ENCODE measurements at places on chromosomes 2 and 18. TPM values are rescaled to one million over a fixed set of nuclear protein-coding genes. Genes with fewer than 3 reads are reported as not detected.

Gene SRSF7
- 229 TPM for polyA plus RNA-seq

Gene FRZB
- polyA plus RNA-seq = not detected

Gene RAPGEF4
- polyA plus RNA-seq = 1.2 TPM

Gene SLC19A3
- polyA plus RNA-seq = 0.58 TPM

DNA sequence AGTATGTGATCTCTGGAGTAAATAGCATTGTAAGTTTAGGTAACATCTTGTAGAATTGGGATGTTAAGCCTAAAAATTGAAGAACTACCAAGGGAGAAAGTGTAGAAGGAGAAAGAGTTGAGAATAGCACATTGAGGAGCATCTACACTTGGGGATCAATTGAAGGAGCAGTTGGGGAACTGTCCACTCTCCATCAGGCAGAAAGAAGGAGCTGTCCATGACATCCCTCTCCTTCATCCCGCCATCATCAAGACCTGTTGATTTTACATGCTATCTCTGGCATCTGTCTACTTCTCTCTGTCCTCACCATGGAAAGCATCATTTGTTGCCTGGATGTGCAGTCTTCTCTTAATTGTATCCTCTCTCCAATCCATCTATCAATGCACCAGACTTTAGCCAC, 87.8 kb downstream of the CCDC141 start:
- no peak for DNase-seq

- no peak for DNase-seq
Observed at GRCh38 chr2:224042191-224042696, 3.2 kb upstream of the SERPINE2 start.

DNA sequence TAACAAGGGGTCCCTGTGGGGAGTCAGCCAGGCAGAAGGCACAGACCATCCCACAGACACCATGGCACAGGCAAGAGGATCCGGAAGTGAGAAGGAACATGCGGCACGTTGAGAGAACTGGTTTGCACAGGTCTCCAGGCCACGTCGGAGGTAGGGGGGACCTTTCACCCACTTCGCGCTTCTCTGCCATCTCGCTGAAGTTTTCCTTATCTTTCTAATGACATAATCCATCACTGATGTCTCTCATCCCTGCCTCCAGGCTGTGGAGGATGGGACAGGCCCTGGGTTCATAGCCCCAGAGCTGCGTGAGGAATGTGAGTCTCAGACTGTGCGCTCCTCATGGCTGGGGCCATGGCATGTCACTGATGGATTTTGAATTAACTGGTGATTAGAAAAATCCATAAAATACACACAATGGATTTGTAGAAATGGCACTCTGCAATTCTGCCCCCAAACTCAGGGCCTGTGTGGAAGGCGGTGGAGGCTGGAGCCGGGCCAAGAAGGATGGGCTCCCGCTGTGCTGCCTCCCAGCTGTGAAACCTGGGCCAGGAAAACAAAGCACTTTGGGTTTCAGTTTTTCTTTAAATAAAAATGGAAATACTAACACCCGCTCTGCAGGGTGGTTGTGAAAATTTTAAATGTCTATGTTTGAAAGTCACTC, 113.3 kb upstream of the ALKAL2 start:
- no peak for DNase-seq

DNA sequence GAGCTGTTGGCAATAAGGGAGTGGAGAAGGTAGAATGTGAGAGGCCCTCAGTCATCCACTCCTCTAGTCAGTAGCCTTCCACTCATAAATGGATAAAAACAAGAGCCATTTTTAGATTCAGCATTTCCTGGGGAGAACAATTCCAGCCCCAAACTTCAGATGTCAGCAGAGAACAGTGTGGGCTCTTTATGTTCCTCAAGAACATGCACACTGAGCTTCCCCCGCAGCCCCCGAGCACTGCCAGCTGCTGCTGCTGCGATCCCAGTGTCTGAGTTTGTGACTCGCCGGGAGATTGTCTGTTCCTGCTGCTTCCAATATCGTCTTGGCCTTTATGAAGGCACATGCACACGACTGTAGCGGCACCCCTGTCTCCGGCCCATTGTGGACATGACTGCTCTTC, 143.7 kb upstream of the CTNNA2 start:
- no peak for DNase-seq

- no peak for DNase-seq
Observed at GRCh38 chr2:66695226-66695735, 260.4 kb downstream of the MEIS1 start.

Data from keratinocyte (primary cell).